Small intestine (tissue), 16 donors: ENCODE measurements at places on chromosomes 5 and 9. TPM values are rescaled to one million over a fixed set of nuclear protein-coding genes. Genes with fewer than 3 reads are reported as not detected.

The OLFML2A gene
- polyA plus RNA-seq: 6.3 TPM

The BHMT2 gene
- polyA plus RNA-seq: 2.2 TPM

GRCh38 chr5:92678640-92679039 lies 902.4 kb downstream of the NR2F1-AS1 start:
- H3K27me3 ChIP-seq: no peaks in the 10 kb centered on the region
- H3K36me3 ChIP-seq: no peaks in the 10 kb centered on the region
- no peak overlapping the region for H3K27ac ChIP-seq
- no peak overlapping the region for H3K4me3 ChIP-seq

- no peak overlapping the region for H3K4me3 ChIP-seq
- DNase-seq: no peak
- no peak overlapping the region for H3K27ac ChIP-seq
- no peaks in the 10 kb centered on the region for H3K4me1 ChIP-seq
- no peaks in the 10 kb centered on the region for H3K36me3 ChIP-seq
Observed at GRCh38 chr5:151417712-151418111, 29.7 kb upstream of the SLC36A1 start.

- H3K4me1 ChIP-seq: peaks cover 9% of the 10 kb centered on the region
- H3K4me3 ChIP-seq: no peak overlapping the region
- no peak overlapping the region for H3K27ac ChIP-seq
- DNase-seq: no peak
- peaks cover 38% of the 10 kb centered on the region for H3K36me3 ChIP-seq
Observed at GRCh38 chr9:89431930-89432725, 65.8 kb downstream of the SEMA4D start.

DNA sequence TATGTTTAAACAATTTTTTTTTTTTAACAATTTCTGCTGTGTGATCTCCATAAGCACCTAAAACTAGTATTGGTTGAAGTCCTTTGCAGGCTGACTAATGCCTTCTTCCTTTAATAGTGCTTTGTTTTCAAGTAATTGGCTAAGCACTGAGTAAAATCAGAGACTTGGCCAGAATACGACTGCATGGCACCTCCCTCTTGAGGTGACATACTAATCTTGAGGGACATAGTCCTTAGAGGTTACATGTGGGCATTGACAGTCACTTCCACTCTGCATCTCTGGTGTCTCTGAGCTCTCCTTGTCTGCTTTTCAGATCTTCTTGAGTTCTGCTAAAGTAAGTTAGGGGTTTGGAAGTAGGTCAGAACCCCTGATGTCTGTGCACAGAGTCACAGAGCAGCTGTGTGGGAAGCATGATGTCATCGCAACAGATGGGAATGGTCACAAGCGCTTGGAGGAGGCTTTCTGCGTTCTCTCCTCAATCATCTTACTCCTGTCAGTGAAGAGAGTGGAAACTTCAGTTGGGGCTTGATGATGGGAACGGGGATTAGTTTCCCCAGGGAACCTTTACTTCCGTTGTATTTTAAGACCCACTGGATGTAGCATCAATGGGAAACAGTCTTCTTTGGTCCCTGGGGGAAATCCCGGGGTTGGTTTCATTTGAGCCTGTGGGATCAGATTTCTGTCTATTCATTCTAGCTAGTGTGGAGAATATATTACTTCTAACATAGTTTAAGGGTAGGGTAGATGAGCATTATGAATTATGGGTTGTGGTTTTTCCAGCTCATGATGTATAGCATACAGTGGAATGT lies 136.9 kb downstream of the ARHGAP26 start:
- H3K4me1 ChIP-seq: no peaks in the 10 kb centered on the region
- no peak for DNase-seq
- H3K4me3 ChIP-seq: no peak overlapping the region
- no peaks in the 10 kb centered on the region for H3K27me3 ChIP-seq
- H3K27ac ChIP-seq: no peak overlapping the region

GRCh38 chr5:77928776-77929300 lies 152.7 kb upstream of the TBCA start:
- H3K4me3 ChIP-seq: no peak overlapping the region
- H3K36me3 ChIP-seq: no peaks in the 10 kb centered on the region
- no peak overlapping the region for H3K27ac ChIP-seq
- H3K27me3 ChIP-seq: peaks cover 2% of the 10 kb centered on the region

DNA sequence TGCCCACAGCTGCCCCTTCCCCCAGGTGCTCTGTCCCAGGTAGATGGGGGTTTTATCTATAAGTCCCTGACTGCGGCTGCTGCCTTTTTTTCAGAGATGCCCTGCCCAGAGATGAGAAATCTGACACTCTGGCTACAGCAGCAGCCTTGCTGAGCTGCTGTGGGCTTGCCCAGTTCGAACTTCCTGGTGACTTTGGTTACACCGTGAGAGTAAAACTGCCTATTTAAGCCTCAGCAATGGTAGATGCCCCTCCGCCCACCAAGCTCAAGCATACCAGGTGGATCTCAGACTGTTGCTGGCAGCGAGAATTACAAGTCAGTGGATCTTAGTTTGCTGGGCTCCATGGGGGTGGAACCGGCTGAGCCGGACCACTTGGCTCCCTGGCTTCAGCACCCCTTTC lies 56.8 kb downstream of the MINAR2 start:
- no peak overlapping the region for H3K27ac ChIP-seq
- peaks cover 4% of the 10 kb centered on the region for H3K27me3 ChIP-seq
- H3K4me3 ChIP-seq: no peak overlapping the region
- no peaks in the 10 kb centered on the region for H3K4me1 ChIP-seq
- H3K36me3 ChIP-seq: no peaks in the 10 kb centered on the region
- no peak for DNase-seq

DNA sequence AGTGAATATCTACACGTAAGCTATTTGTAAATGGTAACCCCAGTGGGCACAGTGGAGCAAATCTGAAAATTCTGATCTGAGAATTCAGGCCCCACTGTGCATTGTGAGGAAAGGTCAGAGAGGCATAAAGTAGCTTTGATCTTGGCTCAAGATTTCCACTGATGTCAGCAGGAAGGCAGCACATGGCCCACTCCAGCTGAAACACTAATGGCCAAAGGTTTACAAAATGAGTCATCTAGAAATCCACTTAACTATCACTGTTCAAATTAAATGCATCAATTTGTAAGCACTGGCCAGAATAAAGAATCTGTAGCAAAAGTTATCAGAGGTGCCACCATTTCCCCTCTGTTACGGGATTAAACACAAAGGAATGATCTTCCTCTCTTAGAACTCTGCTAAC lies 191.6 kb downstream of the C9orf152 start:
- peaks cover 4% of the 10 kb centered on the region for H3K27me3 ChIP-seq
- H3K27ac ChIP-seq: peak overlapping the region; percentile 17
- peaks cover 2% of the 10 kb centered on the region for H3K4me1 ChIP-seq
- no peaks in the 10 kb centered on the region for H3K36me3 ChIP-seq
- no peak overlapping the region for H3K4me3 ChIP-seq
- DNase-seq: peak; percentile 42

DNA sequence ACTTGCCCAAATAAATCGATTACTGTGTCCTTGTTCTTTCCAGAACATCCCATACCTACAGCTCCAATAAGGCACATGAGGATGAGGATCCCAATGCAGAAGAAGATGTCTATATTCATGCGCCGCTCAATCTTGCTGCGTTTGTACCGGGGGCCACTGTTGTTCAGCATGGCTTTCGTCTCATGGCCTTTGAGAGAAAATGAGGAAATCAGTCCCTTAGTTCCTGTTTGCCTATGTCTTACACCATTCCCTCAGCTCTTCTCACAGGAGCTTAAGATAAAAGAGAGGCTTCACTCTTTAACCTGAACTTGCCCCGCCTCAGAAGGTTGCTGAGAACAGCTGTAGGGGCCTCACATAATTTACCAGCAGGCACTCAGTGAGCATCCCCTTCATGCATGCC lies 211.6 kb downstream of the ATP10B start:
- no peak overlapping the region for H3K4me3 ChIP-seq
- peaks cover 14% of the 10 kb centered on the region for H3K4me1 ChIP-seq
- peaks cover 7% of the 10 kb centered on the region for H3K36me3 ChIP-seq
- H3K27ac ChIP-seq: no peak overlapping the region
- peak; percentile 44 for DNase-seq
- no peaks in the 10 kb centered on the region for H3K27me3 ChIP-seq

The RBM18 gene
- polyA plus RNA-seq: 15.7 TPM

GRCh38 chr9:3332802-3333201 lies 193.0 kb downstream of the RFX3 start:
- no peaks in the 10 kb centered on the region for H3K36me3 ChIP-seq
- no peak overlapping the region for H3K4me3 ChIP-seq
- no peaks in the 10 kb centered on the region for H3K4me1 ChIP-seq
- H3K27me3 ChIP-seq: no peaks in the 10 kb centered on the region

The EQTN gene
- not detected for polyA plus RNA-seq

DNA sequence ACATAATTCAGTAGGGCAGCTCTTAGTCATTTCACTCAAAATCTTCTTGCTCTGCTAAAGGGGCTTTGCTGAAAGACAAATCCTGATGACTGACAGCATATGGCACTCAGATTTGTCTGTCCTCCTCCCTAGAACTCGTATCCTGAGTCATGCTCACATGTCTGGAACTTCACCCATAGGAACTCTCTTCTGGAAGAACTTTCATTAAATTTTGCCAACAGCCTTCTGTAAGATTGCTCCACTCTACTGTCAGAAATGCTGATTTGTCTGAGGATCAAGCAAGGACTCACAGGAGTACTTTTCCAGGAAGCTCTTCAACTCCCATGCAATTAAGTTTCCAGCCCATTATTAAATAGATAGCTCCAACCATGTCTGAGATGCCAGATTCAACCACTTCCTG lies 59.8 kb upstream of the SNX2 start:
- no peaks in the 10 kb centered on the region for H3K36me3 ChIP-seq
- H3K27me3 ChIP-seq: no peaks in the 10 kb centered on the region
- no peak overlapping the region for H3K4me3 ChIP-seq
- no peak for DNase-seq

The MSANTD3 gene
- 11.3 TPM for polyA plus RNA-seq

The CCDC171 gene
- polyA plus RNA-seq: 0.27 TPM

DNA sequence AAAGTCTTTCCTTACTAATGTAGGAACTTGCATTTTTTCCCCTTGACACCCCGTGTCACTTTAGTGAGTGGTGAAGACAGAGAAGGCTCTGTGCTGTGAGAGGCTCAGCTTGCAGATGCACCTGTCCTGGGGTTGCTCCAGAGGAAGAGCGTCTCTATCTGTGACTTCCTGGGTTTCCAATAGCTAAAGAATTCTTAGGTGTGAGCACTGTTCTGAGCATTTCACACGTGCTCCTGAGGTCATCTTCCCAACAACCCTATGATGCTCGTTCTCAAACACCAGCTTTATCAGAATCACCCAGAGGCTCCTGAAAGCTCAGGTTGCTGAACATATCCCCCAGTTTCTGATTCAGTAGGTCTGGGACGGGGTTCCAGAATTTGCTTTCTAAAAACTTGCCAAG lies 6.4 kb upstream of the CTSV start:
- no peak overlapping the region for H3K4me3 ChIP-seq
- DNase-seq: no peak
- no peak overlapping the region for H3K27ac ChIP-seq
- H3K4me1 ChIP-seq: no peaks in the 10 kb centered on the region
- H3K27me3 ChIP-seq: peaks cover 8% of the 10 kb centered on the region

GRCh38 chr9:109471475-109472393 lies 26.4 kb downstream of the PTPN3 start:
- no peaks in the 10 kb centered on the region for H3K27me3 ChIP-seq
- no peaks in the 10 kb centered on the region for H3K36me3 ChIP-seq
- no peak overlapping the region for H3K4me3 ChIP-seq
- no peak overlapping the region for H3K27ac ChIP-seq
- DNase-seq: no peak
- peaks cover 3% of the 10 kb centered on the region for H3K4me1 ChIP-seq

DNA sequence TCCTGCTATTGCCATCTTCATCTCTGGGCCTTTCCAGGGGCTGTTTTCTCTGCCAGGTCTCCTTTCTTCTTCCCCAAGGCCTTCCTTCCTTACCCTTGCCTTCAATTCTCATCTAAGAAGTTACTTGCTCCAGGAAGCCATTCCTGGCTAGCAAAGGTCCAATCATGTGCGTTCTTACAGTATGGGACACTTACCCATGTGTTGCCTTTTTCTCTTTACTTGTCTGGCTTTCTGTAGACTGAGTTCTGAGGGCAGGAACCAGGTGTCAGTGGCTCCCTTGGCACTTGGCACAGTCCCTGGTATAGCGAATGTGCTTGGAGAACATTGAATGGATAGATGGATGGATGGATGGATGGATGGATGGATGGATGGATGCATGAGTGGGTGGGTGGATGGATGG lies 10.2 kb downstream of the FOXI1 start:
- DNase-seq: no peak
- H3K27me3 ChIP-seq: peaks cover 1% of the 10 kb centered on the region
- H3K36me3 ChIP-seq: no peaks in the 10 kb centered on the region
- H3K4me3 ChIP-seq: no peak overlapping the region
- H3K4me1 ChIP-seq: no peaks in the 10 kb centered on the region

The KYAT1 gene
- 4.1 TPM for polyA plus RNA-seq

The ZNF346 gene
- 6.5 TPM for polyA plus RNA-seq

DNA sequence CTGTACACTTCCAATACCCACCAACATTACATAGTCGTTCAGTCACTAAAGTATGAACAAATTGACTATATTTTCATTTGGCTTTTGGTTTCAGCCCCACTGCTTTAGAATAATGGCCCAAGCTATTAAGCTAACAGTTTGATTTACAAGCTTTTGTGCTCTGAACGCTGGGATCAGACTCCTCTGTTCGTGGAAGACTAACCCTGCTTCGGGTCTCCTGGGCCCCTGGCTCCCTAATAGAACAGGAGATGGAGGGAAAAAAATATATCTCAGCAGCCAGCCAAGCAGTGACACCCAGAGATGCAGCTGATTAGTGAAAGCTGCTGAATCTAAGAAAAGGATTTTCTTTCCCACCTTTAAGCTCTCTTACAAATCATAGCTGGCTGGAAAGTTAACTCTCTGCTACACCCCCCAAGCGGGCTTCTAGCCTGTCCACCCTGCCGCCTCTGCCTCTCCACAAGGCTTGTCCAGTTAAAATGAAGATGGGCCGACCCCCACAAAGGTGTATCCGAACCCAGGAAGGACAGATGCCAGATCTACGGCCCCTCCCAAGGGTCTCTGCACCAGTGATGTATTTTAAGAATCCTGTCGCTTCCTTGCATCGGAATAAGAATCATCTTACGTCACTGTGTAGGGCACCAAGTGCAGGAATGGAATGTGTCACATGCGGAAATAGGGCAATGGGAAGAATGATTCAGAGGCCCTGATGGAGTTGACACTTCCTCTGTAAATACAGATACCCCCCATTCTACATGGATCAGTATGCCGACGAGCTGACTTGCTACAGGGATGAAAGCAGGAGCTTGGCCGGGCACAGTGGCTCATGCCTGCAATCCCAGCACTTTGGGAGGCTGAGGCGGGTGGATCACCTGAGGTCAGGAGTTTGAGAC lies 33.4 kb upstream of the BARHL1 start:
- no peaks in the 10 kb centered on the region for H3K4me1 ChIP-seq
- H3K36me3 ChIP-seq: no peaks in the 10 kb centered on the region
- no peak overlapping the region for H3K27ac ChIP-seq
- H3K4me3 ChIP-seq: no peak overlapping the region

- H3K36me3 ChIP-seq: no peaks in the 10 kb centered on the region
- H3K27ac ChIP-seq: no peak overlapping the region
- peak; percentile 82 for DNase-seq
- H3K4me3 ChIP-seq: peak overlapping the region; percentile 40
Observed at GRCh38 chr5:181187500-181188213, 17.3 kb downstream of the TRIM7 start.

The KIF4B gene
- polyA plus RNA-seq: not detected

- no peaks in the 10 kb centered on the region for H3K36me3 ChIP-seq
- no peak overlapping the region for H3K27ac ChIP-seq
- H3K4me1 ChIP-seq: no peaks in the 10 kb centered on the region
- no peak for DNase-seq
Observed at GRCh38 chr9:77891128-77891800, 140.3 kb downstream of the GNAQ start.

The CD72 gene
- 1.6 TPM for polyA plus RNA-seq

The DMRT2 gene
- not detected for polyA plus RNA-seq
